CD4-positive, CD25-positive, alpha-beta regulatory T cell (primary cell): ENCODE measurements at places on chromosomes 11 and 22. TPM values are rescaled to one million over a fixed set of nuclear protein-coding genes. Genes with fewer than 3 reads are reported as not detected.
A peak's percentile ranks its signal among the peaks of the same experiment; 100 is the strongest.

DNA sequence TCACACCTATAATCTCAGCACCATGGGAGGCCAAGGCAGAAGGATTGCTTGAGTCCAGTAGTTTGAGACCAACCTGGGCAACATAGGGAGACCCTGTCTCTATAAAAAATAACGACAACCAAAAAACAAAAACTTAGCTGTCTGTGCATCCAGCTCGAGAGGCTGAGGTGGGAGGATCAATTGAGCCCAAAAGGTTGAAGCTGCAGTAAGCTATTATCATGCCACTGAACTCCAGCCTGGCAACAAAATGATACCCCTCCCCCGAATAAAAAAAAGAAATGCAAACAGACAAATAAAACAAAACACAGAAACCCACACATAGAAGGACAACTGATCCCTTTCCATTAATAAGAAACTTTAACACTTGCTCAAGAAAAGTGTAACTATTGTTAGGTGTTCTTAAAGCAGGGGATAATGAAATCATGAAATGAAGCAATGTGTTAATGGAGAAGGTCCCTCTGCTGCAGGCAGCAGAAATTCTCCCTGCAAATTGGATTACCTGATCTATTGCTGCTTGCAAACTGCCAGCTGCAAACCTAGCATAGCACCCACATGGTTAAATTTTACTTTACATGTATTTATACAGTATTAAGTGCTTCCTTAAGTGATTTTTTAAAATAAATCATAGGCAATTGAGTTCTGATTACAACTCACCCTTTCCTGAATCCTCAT, 226.3 kb downstream of the SBF2 start:
- H3K27ac ChIP-seq, result no peak overlapping the region
- no peaks in the 10 kb centered on the region for H3K4me1 ChIP-seq
- H3K4me3 ChIP-seq, result no peak overlapping the region
- DNase-seq, result no peak
- H3K27me3 ChIP-seq, result no peaks in the 10 kb centered on the region

DNA sequence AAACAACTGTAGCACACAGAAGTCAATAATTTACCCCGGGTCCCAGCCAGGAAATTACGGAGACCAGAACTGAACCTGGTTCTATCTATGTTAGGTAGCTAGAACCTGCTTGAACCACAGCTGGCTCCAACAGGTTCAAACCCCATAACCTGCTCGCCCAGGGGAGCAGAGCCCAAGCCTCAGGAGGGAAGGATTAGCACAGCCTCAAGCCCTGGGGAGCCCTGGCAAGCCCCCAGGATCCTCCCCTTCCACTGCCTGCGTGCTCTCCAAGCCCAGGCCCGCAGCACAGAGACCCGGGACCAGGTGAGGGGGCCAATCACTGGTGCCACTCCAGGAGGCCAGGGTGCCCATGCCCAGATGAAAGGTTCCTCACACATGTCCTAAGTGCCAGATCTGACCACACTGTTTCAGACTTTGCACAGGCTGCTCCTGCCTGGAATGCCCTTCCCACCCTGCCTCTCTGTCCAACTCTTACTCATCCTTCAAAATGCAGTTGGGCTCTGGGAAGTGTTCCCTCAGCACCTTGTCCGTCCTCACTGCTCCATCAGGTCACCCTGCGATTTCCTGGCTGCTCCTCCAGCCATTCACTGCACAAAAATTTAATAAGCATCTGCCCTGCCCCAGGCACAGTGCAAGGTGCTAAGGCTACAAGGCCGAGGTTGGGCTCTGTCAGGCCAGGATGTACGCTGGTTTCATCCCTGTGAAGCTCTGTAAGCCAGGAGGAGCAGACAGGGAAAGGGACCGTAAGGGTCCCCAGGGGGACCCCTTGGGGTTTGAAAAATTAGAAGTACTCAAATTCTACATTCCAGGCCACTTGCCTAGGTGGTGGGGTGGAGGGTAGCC, 32.2 kb downstream of the ARRB1 start:
- no peaks in the 10 kb centered on the region for H3K27me3 ChIP-seq
- no peak for DNase-seq
- no peaks in the 10 kb centered on the region for H3K4me1 ChIP-seq
- no peak overlapping the region for H3K4me3 ChIP-seq

DNA sequence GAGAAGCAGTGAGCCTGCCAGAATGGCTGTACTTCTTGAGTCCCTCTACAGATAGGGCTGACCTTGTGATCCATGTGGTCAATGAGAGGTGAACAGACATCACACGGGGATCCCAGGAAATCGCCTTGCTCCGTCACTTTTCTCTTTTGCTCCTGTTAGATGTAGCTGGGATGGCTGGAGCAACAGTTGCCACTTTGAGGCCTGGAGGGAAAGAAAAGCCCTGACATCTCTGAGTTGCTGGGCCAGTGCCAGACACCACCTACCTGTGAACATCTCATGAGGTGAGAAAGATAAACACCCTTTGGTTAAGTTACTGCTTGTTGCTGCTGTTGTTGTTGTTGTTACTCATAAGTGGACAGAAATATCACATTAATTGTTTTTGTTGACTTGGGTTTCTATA, 840.3 kb downstream of the TBC1D22A start:
- no peaks in the 10 kb centered on the region for H3K36me3 ChIP-seq
- no peaks in the 10 kb centered on the region for H3K4me1 ChIP-seq
- H3K27ac ChIP-seq, result no peak overlapping the region
- no peak for DNase-seq
- H3K27me3 ChIP-seq, result no peaks in the 10 kb centered on the region
- H3K4me3 ChIP-seq, result no peak overlapping the region

GRCh38 chr11:22749536-22749935, 80.1 kb downstream of the SVIP start:
- no peaks in the 10 kb centered on the region for H3K27me3 ChIP-seq
- no peak overlapping the region for H3K4me3 ChIP-seq
- no peak overlapping the region for H3K27ac ChIP-seq
- H3K4me1 ChIP-seq, result no peaks in the 10 kb centered on the region
- no peak for DNase-seq

DNA sequence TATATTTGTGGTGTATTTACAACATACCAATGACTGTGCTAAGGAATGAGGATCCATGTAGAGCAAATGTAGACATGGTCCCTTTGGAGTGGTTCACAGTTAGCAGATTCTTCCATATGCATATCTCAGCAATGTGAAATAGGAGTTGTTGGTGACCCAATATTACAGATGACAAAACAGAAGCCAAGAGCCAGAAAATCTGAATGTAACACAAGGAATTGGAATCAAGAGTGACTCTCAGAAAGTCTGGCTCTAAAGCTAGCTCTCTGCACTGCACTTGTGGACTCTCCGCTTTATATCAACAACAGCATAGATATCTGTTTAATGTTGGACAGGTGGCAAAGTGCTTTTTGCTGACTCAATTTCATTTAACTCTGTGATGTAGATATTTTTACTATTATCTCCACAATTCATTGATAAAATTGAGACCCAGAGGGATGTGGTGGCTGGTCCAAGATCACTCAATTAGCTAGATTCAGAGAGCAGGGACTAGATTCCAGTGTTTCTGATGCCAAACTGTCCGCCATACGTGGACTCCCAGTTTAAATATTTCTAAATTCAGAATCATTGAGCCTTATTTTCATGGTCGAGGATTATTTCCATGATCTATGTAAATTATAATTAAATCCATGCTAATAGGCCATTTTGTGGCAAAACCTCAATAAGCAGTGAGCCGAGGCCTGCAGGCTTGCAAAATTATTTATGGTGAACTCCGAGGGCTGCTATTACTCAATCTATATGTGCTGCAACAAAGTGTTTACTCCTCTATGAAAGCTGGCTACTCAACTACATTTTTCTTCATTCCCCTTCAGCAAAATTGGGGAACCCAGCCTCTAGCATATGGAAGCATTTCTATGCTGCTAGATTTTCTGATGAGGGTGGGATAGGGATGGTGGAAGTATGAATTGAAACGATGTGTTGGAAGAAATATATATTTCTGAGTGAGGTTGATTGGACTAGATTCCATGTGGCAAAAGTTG, 21.1 kb upstream of the TENM4 start:
- no peak for DNase-seq
- H3K36me3 ChIP-seq, result no peaks in the 10 kb centered on the region

- H3K36me3 ChIP-seq, result no peaks in the 10 kb centered on the region
- peaks cover 9% of the 10 kb centered on the region for H3K4me1 ChIP-seq
- H3K27me3 ChIP-seq, result no peaks in the 10 kb centered on the region
- no peak overlapping the region for H3K27ac ChIP-seq
- no peak for DNase-seq
- H3K4me3 ChIP-seq, result no peak overlapping the region
These were observed 22.8 kb upstream of the SCGB1A1 start for GRCh38 chr11:62395885-62396551.

- H3K36me3 ChIP-seq, result no peaks in the 10 kb centered on the region
- no peaks in the 10 kb centered on the region for H3K27me3 ChIP-seq
- no peak overlapping the region for H3K27ac ChIP-seq
- H3K4me1 ChIP-seq, result peaks cover 3% of the 10 kb centered on the region
- peak overlapping the region; percentile 61 for H3K4me3 ChIP-seq
These were observed 71.4 kb upstream of the MPEG1 start for GRCh38 chr11:59283825-59284772.

DNA sequence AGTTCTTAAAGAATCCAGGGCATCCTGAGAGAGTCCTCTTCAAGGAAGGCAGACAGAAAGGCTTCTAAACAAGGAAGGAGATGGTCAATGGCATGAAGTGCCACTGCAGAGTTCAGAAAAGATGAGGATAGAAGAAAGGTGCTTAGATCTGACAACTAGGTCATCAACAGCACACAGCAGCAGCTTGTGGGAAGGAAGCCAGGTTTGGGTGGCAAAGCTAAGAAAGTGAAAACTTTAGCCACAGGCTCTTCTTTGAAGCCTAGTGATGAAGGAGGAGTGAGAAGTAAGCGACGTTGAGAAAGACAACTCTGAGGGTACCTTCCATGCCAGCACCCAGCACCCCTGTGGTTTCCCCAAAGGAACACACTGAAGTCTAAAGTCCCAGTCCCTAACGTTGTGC, 92.0 kb downstream of the LARGE1 start:
- H3K4me1 ChIP-seq, result no peaks in the 10 kb centered on the region
- no peak for DNase-seq
- H3K4me3 ChIP-seq, result no peak overlapping the region
- no peaks in the 10 kb centered on the region for H3K36me3 ChIP-seq
- no peak overlapping the region for H3K27ac ChIP-seq

DNA sequence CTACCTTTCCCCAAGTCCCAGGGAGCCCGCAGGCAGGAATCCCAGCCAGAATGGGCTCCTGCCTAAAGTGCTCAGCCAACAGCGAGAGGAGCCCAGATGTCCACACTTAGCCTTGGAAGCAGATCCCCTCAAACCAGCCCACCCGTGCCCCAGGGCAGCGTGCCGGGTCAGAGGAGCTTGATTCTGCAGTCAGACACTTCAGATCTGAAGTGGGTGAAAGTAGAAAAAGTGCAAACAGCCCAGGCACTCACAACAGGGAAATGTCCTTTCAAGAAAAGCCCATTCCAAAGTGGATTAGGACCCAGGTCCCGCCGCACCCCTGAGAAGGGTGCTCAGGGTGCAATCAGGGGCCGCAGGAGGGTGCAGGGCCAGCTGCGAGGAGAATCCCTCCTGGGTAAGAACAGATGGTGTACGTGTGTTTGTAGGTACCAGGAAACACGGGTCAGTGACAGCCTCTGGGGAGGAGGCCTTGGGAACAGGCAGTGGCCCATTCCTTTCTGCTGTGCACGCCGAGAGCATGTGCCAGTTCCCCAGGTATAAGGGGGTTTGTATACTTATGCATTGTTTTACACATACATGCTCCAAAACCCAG, 17.7 kb downstream of the ELFN2 start:
- no peaks in the 10 kb centered on the region for H3K36me3 ChIP-seq
- no peaks in the 10 kb centered on the region for H3K27me3 ChIP-seq
- H3K27ac ChIP-seq, result no peak overlapping the region
- H3K4me1 ChIP-seq, result no peaks in the 10 kb centered on the region
- DNase-seq, result no peak

- no peak overlapping the region for H3K4me3 ChIP-seq
- no peak for DNase-seq
- H3K4me1 ChIP-seq, result no peaks in the 10 kb centered on the region
- H3K27me3 ChIP-seq, result no peaks in the 10 kb centered on the region
- H3K27ac ChIP-seq, result no peak overlapping the region
These were observed 157.7 kb upstream of the TMEM45B start for GRCh38 chr11:129657866-129658525.

GRCh38 chr22:40450616-40451015, 80.2 kb downstream of the SGSM3 start:
- peak overlapping the region; percentile 53 for H3K27ac ChIP-seq
- peak overlapping the region; percentile 84 for H3K4me3 ChIP-seq
- no peaks in the 10 kb centered on the region for H3K27me3 ChIP-seq
- peaks cover 54% of the 10 kb centered on the region for H3K4me1 ChIP-seq
- DNase-seq, result no peak

The CRYAB gene
- total RNA-seq, result not detected

The PCNX3 gene
- 61.3 TPM for total RNA-seq

The MAPK11 gene
- 9.3 TPM for total RNA-seq

The KDM4D gene
- 0.25 TPM for total RNA-seq

The LRP4 gene
- 0.05 TPM for total RNA-seq

The SHISAL1 gene
- not detected for total RNA-seq

The CD44 gene
- total RNA-seq, result 1,181 TPM

The SLC22A12 gene
- total RNA-seq, result not detected
